Fibroblast of lung (primary cell): ENCODE measurements at places on chromosomes 12 and 14. TPM values are rescaled to one million over a fixed set of nuclear protein-coding genes. Genes with fewer than 3 reads are reported as not detected.

- peak; percentile 60 for DNase-seq
These were observed 27.0 kb downstream of the ZCCHC8 start for GRCh38 chr12:122473543-122474323.

- DNase-seq: peak; percentile 0
These were observed 4.7 kb upstream of the EIF2S3B start for GRCh38 chr12:10501030-10501429.

- peak; percentile 57 for DNase-seq
These were observed 22.5 kb upstream of the NKX2-8 start for GRCh38 chr14:36604757-36605505.

GRCh38 chr14:59630288-59630963 lies 53.8 kb upstream of the CCDC175 start:
- DNase-seq: no peak

DNA sequence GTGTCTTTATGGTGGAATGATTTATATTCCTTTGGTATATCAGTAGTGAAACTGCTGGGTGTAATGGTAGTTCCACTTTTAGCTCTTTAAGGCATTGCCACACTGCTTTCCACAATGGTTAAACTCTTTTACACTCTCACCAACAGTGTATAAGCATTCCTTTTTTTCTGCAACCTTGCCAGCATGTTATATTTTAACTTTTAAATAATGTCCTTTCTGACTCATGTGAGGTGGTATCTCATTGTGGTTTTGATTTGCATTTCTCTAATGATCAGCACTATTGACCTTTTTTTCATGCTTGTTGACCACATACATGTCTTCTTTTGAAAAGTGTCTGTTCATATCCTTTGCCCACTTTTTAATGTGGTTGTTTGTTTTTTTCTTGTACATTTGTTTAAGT lies 142.5 kb downstream of the MSRB3 start:
- DNase-seq: no peak

The SLC5A8 gene
- total RNA-seq: not detected in 2 replicates

The HVCN1 gene
- 5.9 and 7.4 TPM in 2 replicates for total RNA-seq

The ADAM20 gene
- total RNA-seq: 0.51 and 1.2 TPM in 2 replicates
